ENCODE measurements at places on chromosomes 7 and 10. TPM values are rescaled to one million over a fixed set of nuclear protein-coding genes. Genes with fewer than 3 reads are reported as not detected.
A peak's percentile ranks its signal among the peaks of the same experiment; 100 is the strongest.

DNA sequence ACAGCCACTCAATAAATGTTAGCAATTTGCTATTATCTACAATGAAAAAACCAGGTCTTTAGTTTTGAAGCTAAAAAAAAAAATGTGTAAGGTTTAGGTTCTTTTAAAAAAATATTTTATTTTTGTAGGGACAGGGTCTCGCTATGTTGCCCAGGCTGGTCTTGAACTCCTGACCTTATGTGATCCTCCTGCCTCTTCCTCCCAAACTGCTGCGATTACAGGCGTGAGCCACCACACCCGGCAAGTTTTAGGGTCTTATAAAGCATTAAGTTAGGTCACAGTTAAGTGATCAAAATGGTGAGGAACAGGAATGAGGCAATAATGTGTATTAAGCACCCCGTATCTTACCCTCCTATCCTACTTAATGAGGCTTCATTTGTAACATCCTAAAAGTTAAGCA, 774 bp downstream of the SEM1 start:
- no peak for ATAC-seq
- no peaks in the 10 kb centered on the region for H3K27me3 ChIP-seq
- H3K4me1 ChIP-seq: peaks cover 3% of the 10 kb centered on the region
- H3K27ac ChIP-seq: peak overlapping the region; percentile 96

DNA sequence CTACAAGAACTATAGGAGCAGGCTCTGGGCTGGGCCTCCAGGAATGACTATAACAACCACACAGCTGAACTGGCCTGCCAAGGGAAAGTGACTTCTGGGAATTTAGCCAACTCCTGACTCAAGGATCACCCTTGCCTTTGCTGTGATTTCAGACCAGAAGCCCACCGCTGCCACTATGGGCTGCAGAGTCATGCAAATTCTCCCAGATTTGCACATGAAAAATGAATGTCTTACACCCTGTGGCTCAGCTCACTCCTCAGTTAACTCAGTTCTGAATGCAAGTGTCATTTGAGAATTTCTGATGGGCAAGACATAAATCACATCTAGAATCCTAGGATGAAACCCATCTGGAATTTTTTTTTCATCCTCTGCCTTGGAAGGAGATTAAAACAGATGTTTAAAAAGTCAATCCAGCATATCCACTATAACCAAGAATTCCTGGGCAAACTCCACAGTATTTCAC, 186.5 kb upstream of the BET1 start:
- H3K4me3 ChIP-seq: no peak overlapping the region
- H3K27ac ChIP-seq: no peak overlapping the region
- peaks cover 3% of the 10 kb centered on the region for H3K27me3 ChIP-seq
- H3K36me3 ChIP-seq: no peaks in the 10 kb centered on the region
- no peak for ATAC-seq
- H3K4me1 ChIP-seq: no peaks in the 10 kb centered on the region

Gene GATA3
- total RNA-seq: 25.2 TPM

DNA sequence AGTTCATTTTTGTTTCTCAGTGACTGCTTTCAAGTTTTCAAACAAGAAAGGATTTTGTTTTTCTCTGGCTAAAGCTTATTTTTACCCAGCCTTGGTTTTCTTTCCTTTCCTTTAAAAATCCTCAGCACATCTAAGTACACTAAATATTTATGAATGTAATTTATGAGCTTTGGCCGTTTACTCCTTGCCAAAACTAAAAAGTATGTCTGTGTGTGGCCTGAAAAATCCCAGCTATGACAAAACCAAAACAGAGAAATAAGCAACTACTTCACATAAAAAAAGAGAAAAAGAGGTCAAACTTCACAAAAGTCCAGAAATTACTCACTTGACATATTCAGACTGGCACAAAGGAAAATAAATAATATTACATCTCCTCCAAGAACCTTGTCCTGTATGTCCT, 365.1 kb upstream of the NFE2L3 start:
- no peaks in the 10 kb centered on the region for H3K36me3 ChIP-seq
- H3K27ac ChIP-seq: no peak overlapping the region
- H3K27me3 ChIP-seq: peaks cover 8% of the 10 kb centered on the region
- H3K4me1 ChIP-seq: no peaks in the 10 kb centered on the region
